CD4-positive, alpha-beta T cell (primary cell): ENCODE measurements at places on chromosomes 13 and 19. TPM values are rescaled to one million over a fixed set of nuclear protein-coding genes. Genes with fewer than 3 reads are reported as not detected.

The SPIB gene
- 0.42 TPM for total RNA-seq

The ZNF135 gene
- total RNA-seq = 1.4 TPM

The MAP1S gene
- 21.4 TPM for total RNA-seq

The PRTN3 gene
- not detected for total RNA-seq

The IL4I1 gene
- 5.4 TPM for total RNA-seq

The TRPC4 gene
- not detected for total RNA-seq

The BEST2 gene
- not detected for total RNA-seq

The FUZ gene
- total RNA-seq = 14.9 TPM

The ZNF440 gene
- total RNA-seq = 6.8 TPM

The RASIP1 gene
- 0.56 TPM for total RNA-seq

The ZNF99 gene
- not detected for total RNA-seq

The TSHZ3 gene
- 0.61 TPM for total RNA-seq

The RETN gene
- not detected for total RNA-seq

The OR7A5 gene
- not detected for total RNA-seq

The NCR1 gene
- total RNA-seq = not detected

The MUC16 gene
- under 0.01 TPM for total RNA-seq

The NFIC gene
- 22.2 TPM for total RNA-seq

The IGFL1 gene
- not detected for total RNA-seq

The CLN5 gene
- total RNA-seq = 37.4 TPM

The MYADM gene
- total RNA-seq = 448 TPM

The SMARCA4 gene
- 69.6 TPM for total RNA-seq

The EFNB2 gene
- 0.36 TPM for total RNA-seq

The PSG3 gene
- not detected for total RNA-seq

The CD177 gene
- total RNA-seq = not detected
